T-helper 22 cell (primary cell): ENCODE measurements at places on chromosomes 3 and 15.

- no peak for DNase-seq
These were observed 14.7 kb downstream of the VPS39 start for GRCh38 chr15:42193383-42193782.

- no peak for DNase-seq
These were observed 51.8 kb downstream of the KLF15 start for GRCh38 chr3:126305427-126305826.

DNA sequence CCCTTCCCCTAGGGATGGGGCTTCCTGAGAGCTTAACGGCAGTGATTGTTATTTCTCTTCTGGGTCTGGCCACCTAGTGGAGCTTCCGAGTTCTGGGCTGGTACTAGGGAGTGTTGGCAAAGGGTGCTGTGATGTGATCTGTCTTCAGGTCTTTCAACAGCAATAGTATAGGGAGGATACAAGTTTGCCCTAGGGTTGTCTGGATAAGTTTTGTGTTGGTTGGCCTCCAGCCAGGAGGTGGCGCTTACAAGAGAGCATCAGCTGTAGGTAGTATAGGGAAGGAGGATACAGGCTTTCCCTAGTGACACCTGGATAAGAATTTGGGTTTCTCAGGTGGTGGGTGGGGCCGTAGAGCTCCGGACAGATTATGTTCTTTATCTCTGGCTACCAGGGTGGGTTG is 19.2 kb upstream of the CPOX start:
- no peak for DNase-seq

DNA sequence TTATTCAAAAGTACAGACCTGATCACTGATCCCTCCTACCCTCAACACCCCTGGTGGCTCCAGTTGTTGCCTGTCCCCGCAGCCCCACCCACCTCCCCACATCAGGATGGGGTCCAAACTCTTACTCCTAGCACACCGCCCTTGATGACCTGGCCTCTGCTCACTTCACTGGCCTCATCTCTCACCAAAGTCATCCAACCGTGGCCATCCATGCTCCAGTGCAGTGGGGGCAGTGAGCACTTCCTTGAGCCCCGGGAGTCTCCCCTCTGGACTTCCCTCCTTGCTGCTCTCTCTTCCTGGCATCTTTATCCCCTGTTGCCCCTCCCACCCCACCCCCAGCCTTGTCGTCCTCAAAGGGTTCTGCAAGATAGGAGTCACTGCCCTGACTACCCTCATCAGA is 191.1 kb downstream of the CACNA2D3 start:
- DNase-seq = no peak

DNA sequence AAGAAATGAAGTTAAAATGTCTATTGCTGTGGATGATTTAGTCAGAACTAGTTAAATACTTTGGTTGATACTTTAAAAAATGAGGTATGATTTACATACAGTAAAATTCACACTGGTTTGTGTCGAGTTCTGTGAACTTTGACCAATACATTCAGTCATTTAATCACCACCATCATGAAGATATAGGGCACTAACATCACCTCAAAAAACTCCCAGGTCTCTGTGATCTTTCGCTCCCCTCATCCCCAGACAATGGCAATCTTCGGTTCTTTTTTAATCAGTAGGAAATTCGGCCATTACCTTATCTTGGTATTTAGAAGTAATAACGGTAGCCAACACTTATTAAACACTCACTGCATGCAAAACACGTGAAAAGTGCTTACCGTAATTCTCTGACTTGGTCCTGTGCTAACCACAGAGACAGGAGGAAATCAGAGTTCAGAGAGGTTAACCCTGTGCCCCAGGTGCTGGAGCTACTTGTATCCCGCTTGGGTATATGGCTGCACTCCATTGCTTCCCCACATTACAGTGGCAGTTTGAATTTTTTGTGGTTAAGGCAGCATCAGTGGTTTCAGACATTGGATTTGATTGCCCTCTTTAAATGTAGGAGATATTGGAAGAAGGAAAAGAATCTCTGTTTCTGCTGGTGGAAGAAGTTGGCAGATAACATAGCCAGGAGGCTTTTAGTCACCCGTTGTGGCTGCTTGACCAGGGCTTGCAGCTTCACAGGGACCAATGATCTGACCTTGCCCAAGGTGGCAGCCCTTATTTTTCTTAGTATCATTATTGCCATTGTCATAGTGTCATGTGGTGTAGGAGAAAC is 4.2 kb downstream of the PLCL2 start:
- DNase-seq = peak; percentile 20

DNA sequence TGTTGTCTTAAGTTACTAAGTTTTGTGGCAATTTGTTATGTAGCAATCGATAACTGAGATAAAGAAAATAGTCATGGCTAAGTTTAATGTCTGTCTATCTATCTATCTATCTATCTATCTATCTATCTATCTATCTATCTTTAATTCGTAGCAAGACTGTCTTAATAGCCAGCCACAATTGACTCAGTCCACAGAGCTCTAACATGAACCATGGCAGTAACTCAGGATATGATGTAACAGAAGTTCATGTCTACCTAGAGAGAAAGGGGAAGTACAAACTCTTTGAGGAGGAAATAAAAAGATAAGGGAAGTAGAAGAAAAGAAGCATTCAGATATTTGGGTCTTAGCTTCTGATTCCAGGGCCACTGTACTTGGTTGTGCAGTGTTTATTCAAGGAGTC is 61.5 kb upstream of the FNDC3B start:
- DNase-seq = no peak

- no peak for DNase-seq
These were observed at the start of gene ILDR1 for GRCh38 chr3:122021811-122022401. Gene ILDR1, minus strand, starts transcription at chr3:122022247. Its CDS starts 170 bp downstream, at chr3:122022077.

- DNase-seq = no peak
These were observed 414.6 kb downstream of the FOXP1 start for GRCh38 chr3:71168880-71169411.

DNA sequence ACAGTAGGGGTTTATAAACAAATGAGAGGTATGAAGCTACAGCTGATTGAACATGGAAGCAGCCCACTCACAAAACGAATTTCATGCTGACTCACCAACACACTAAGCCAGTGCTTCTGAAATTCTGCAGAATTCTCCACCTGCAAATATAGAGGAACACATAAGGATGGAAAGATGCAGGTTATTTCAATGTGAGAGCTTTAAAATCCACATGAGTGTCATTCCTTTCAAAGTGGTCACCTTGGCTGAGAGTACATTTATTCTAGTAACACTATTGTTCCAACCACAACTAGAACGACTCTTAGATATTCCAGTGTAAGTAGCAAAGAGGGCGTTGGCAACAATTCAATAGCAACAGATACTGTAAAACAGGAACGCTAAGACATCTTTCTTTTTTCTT is 189.9 kb upstream of the TSC22D2 start:
- no peak for DNase-seq

DNA sequence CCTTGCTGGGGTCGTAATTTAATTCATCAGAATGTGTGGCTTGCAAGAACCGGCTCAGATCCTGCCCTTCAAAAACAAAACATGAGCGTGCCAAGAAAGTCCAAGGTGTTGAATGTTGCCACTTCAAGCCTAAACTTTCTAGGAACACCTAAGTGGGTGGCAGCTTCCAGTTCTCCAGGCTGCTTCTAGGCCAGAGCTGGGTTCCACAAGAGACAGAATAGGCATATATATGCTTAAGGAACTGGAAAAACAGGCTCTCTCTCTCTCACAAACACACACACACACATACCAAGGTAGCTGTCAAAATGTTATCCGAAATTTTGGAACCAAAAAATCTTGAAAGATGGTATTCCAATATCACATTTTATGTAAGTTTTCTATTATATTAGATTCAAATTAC is 890 bp upstream of the ADIPOQ start:
- no peak for DNase-seq

GRCh38 chr15:45167631-45168205 is 20.0 kb downstream of the SHF start:
- DNase-seq = no peak

GRCh38 chr15:74208496-74208895 is 5.9 kb upstream of the STRA6 start:
- DNase-seq = no peak

GRCh38 chr3:133123636-133124035 is 85.4 kb downstream of the TMEM108 start:
- DNase-seq = no peak

DNA sequence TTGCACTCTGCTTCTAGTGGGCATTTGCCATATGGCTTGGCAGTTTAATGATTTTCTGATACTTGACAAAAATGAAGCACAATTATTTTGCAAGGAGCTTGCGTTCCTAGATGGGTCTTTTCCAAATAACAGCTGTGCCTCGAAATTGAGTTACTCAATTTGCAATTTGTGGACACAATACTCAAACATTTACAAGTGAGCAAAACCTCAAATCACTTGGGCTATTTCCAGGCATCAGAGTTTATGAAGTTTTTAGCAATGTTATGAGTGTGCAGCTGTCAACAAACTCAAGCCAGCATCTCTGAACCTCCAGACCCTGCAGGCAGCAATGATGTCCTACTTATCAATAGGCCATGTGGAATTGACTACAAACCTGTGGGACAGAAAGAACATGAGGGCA is 41.3 kb downstream of the NMNAT3 start:
- DNase-seq = no peak

- DNase-seq = no peak
These were observed 50.0 kb downstream of the MEIS2 start for GRCh38 chr15:37050345-37050744.
